ENCODE measurements at places on chromosomes 6 and 20. TPM values are rescaled to one million over a fixed set of nuclear protein-coding genes. Genes with fewer than 3 reads are reported as not detected.

Gene SPATA25
- 3.8 TPM for total RNA-seq

Gene TCEA2
- 75.4 TPM for total RNA-seq

Gene WFDC10A
- not detected for total RNA-seq

DNA sequence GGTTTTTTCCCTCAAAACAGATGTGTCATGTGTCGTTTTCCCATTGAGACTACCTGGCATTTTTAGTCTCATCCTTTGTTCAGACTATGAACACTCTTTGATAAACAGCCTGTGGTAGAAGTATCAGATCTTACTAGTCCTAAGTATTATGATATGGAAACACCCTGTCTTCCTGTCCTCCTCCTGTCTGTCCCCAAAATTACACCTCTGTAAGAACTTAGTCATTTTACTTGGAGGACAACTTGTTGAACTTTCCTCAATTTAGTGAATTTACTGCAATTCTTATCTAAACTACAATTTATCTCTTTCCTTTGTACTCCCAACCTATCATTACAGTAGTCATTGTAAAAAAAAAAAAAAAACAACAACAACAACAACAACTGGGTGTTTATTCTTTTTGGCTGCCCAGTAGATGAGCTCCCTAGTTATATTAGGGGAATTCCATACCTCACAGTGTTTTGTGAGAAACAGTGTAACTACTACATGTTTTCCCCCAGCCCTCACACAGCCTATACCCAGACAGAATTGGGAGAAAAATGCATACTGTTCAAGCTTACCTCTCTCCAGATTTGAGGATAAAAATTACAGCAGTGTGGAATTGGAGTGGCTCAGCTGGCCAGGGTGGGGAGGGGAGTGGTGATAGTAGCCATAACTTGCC lies 18.5 kb upstream of the ERVFRD-1 start:
- H3K27ac ChIP-seq = no peak overlapping the region
- H3K4me1 ChIP-seq = no peaks in the 10 kb centered on the region
- H3K27me3 ChIP-seq = no peaks in the 10 kb centered on the region
- no peak for DNase-seq
- no peaks in the 10 kb centered on the region for H3K36me3 ChIP-seq

GRCh38 chr6:16092990-16093389 lies 35.9 kb upstream of the MYLIP start:
- H3K4me3 ChIP-seq = no peak overlapping the region
- DNase-seq = no peak
- no peaks in the 10 kb centered on the region for H3K4me1 ChIP-seq
- H3K36me3 ChIP-seq = no peaks in the 10 kb centered on the region
- H3K27me3 ChIP-seq = no peaks in the 10 kb centered on the region

Gene CALHM6
- not detected for total RNA-seq

Gene HLA-DQA1
- total RNA-seq = 31.1 TPM

Gene OR2J3
- not detected for total RNA-seq

Gene MRPL18
- total RNA-seq = 23.5 TPM

GRCh38 chr6:38750968-38751615 lies 36.0 kb downstream of the DNAH8 start:
- no peak overlapping the region for H3K4me3 ChIP-seq
- no peak overlapping the region for H3K27ac ChIP-seq
- no peaks in the 10 kb centered on the region for H3K4me1 ChIP-seq
- no peaks in the 10 kb centered on the region for H3K36me3 ChIP-seq
- H3K27me3 ChIP-seq = no peaks in the 10 kb centered on the region
- no peak for DNase-seq

GRCh38 chr6:15793288-15793687 lies 130.5 kb upstream of the DTNBP1 start:
- no peaks in the 10 kb centered on the region for H3K4me1 ChIP-seq
- H3K36me3 ChIP-seq = no peaks in the 10 kb centered on the region

DNA sequence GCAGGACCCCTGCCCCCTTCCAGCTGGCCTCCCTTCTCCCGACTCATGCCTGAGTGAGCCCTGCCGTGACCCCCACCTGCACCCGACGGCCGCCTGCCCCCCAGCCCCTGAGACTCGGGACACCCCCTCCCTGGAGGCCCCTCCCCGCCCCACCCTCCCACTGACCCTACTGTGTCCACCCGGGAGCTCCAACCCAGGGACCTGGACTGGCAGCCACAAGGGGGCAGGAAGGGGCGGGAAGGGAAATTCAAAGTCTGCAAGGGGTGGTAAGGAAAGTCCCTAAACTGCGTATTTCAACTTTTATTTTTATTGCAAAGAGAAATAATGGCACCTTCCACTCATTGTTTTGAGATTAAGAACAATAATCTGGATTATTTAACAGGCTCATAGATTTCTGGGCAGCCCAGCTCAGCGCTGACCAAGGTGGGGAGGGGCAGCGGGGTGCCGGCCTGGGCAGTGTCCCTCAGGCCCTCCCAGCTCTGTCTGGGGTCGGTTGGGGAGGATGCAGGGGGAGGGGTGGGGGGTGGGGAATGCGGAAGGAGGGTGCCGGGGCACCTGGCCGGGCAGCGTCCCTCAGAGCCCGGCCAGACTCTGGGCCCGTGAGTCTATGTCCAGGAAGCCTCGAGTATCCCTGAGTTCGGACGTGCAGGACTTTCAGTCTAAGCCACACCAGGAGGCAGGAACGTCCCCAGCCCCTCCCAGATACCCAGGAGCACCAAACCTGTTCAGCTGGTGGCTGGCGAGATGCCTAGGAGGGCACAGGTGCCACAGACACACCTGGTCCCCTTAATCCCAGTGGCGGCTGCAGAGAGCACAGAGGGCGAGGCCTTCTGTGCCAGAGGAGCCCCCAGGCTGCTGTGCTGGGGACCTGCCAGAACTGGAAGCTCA lies 1.3 kb upstream of the PTK6 start:
- no peak for DNase-seq
- H3K4me3 ChIP-seq = no peak overlapping the region
- no peak overlapping the region for H3K27ac ChIP-seq
- H3K36me3 ChIP-seq = no peaks in the 10 kb centered on the region

Gene TCF21
- total RNA-seq = 1.5 TPM

DNA sequence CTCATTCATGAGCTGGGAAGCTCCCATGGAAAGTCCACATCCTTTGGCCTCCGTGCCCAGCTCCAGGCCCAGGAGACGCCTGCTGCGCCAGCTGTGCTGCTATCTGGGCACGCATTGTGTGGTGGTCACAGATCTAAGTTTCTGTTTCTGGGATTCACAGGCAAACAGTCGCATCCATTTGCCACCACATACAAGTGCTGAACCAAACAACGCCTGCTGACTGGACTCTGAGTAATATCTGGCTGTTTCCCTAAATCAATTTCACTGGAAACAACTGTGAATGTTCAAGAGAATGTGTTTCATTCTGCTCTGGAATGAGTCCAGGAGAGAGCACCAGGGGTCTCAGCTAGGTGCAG lies 45.5 kb downstream of the IRF4 start:
- no peaks in the 10 kb centered on the region for H3K27me3 ChIP-seq
- no peaks in the 10 kb centered on the region for H3K36me3 ChIP-seq
- H3K4me3 ChIP-seq = no peak overlapping the region

Gene DDX43
- total RNA-seq = 0.43 TPM

- H3K27ac ChIP-seq = no peak overlapping the region
- H3K4me1 ChIP-seq = no peaks in the 10 kb centered on the region
- H3K4me3 ChIP-seq = no peak overlapping the region
- H3K36me3 ChIP-seq = no peaks in the 10 kb centered on the region
- H3K27me3 ChIP-seq = no peaks in the 10 kb centered on the region
Measured at GRCh38 chr6:145003145-145003544, 718.0 kb downstream of the UTRN start.

DNA sequence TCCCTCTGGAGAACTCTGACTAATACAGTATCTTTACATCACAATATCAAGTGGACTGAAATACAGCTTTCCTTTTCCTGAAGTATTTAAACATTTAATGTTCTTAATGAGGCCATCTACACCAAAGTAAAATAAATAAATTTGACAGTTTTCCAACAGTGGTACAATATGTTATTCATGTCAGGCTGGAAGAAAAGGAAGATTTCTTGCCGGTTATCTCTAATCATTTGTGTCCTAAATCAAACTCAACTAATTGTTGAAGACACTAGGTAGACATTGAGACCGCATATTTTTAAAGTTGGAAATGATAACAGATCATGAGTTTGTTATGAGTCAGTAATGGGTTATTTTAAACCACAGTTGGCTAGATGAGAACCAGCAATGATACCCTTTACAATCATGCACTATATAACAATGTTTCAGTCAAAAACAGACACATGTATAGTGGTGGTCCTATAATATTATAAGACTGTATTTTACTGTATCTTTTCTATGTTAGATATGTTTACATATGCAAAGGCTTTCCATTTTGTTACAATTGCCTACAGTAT lies 241.6 kb downstream of the LMBRD1 start:
- H3K4me1 ChIP-seq = no peaks in the 10 kb centered on the region
- no peaks in the 10 kb centered on the region for H3K27me3 ChIP-seq
- no peaks in the 10 kb centered on the region for H3K36me3 ChIP-seq
- DNase-seq = no peak
- H3K27ac ChIP-seq = no peak overlapping the region

GRCh38 chr20:57317789-57318371 lies 11.7 kb upstream of the SPO11 start:
- no peaks in the 10 kb centered on the region for H3K4me1 ChIP-seq
- no peak for DNase-seq
- no peak overlapping the region for H3K27ac ChIP-seq
- no peaks in the 10 kb centered on the region for H3K36me3 ChIP-seq
- no peak overlapping the region for H3K4me3 ChIP-seq
- H3K27me3 ChIP-seq = no peaks in the 10 kb centered on the region

Gene DSN1
- 0.29 TPM for total RNA-seq

DNA sequence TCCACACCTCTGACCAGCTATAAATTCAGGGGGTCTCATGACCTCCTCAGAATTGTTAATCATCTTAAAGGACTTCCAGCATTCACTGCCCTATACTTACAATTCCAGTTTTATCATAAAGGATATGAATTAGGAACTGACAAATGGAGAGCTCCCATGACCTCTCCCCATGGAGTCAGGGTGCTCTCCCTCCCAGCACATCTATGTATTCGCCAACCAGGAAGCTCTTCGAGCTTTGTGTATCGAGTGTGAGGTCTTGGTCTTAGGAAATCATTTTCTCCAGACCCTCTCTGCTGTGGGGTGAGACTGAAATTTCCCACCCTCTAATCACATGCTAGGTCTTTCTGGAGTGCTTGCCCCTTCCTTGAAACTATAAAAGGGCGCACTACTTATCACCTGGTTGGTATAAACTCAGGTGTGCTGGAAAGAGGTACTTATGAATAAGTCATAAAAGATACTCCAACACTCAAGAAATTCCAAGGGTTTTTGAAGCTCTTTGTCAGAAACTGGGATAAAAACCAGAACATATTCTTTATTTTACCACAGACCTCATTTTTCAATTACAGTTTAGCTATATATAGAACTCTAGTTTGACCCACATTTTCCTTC lies 238.4 kb upstream of the OPRM1 start:
- H3K36me3 ChIP-seq = no peaks in the 10 kb centered on the region
- H3K4me1 ChIP-seq = no peaks in the 10 kb centered on the region

Gene GMEB2
- total RNA-seq = 13.4 TPM

Gene DNAH8
- not detected for total RNA-seq

Gene TRIM26
- 38.1 TPM for total RNA-seq

Gene JAG1
- 53.8 TPM for total RNA-seq

Gene MEI4
- not detected for total RNA-seq

Gene TFAP2D
- not detected for total RNA-seq

GRCh38 chr20:44800391-44801046 lies 9.8 kb downstream of the RIMS4 start:
- H3K27ac ChIP-seq = no peak overlapping the region
- H3K36me3 ChIP-seq = no peaks in the 10 kb centered on the region
- H3K4me3 ChIP-seq = no peak overlapping the region
- H3K27me3 ChIP-seq = no peaks in the 10 kb centered on the region

Gene IL17A
- total RNA-seq = not detected

Gene TMEM30A
- total RNA-seq = 194 TPM

DNA sequence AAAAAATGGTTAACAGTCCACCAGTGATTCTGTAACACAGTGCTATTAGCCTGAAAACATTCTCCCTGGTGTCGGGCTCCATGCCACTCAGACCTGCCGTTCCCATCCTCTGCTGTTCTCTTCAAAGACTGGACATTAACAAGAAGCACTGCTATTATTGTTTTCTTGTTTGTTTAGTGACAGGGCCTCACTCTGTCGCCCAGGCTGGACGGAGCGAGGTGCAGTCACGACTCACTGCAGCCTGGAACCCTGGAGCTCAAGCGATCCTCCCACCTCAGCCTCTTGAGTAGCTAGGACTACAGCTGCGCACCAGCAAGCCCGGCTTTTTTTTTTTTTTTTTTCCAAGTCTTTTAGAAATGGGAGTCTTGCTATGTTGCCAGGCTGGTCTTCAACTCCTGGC lies 9.6 kb downstream of the RMND1 start:
- DNase-seq = no peak
- H3K27ac ChIP-seq = no peak overlapping the region
- H3K4me3 ChIP-seq = no peak overlapping the region
- no peaks in the 10 kb centered on the region for H3K36me3 ChIP-seq

- H3K4me3 ChIP-seq = no peak overlapping the region
- H3K27ac ChIP-seq = peak overlapping the region; percentile 24
- no peaks in the 10 kb centered on the region for H3K36me3 ChIP-seq
- H3K27me3 ChIP-seq = no peaks in the 10 kb centered on the region
- DNase-seq = no peak
Measured at GRCh38 chr6:111721753-111722154, 116.1 kb upstream of the TRAF3IP2 start.

Gene VIP
- total RNA-seq = 0.77 TPM

GRCh38 chr6:142374091-142374770 lies 72.4 kb downstream of the ADGRG6 start:
- DNase-seq = no peak
- H3K36me3 ChIP-seq = no peaks in the 10 kb centered on the region
- no peaks in the 10 kb centered on the region for H3K27me3 ChIP-seq
- H3K4me1 ChIP-seq = no peaks in the 10 kb centered on the region
- H3K27ac ChIP-seq = no peak overlapping the region
- no peak overlapping the region for H3K4me3 ChIP-seq

GRCh38 chr20:62888910-62889309 lies 27.3 kb upstream of the TCFL5 start:
- no peaks in the 10 kb centered on the region for H3K27me3 ChIP-seq
- no peak overlapping the region for H3K4me3 ChIP-seq
- H3K36me3 ChIP-seq = no peaks in the 10 kb centered on the region
- H3K4me1 ChIP-seq = no peaks in the 10 kb centered on the region
- DNase-seq = no peak

DNA sequence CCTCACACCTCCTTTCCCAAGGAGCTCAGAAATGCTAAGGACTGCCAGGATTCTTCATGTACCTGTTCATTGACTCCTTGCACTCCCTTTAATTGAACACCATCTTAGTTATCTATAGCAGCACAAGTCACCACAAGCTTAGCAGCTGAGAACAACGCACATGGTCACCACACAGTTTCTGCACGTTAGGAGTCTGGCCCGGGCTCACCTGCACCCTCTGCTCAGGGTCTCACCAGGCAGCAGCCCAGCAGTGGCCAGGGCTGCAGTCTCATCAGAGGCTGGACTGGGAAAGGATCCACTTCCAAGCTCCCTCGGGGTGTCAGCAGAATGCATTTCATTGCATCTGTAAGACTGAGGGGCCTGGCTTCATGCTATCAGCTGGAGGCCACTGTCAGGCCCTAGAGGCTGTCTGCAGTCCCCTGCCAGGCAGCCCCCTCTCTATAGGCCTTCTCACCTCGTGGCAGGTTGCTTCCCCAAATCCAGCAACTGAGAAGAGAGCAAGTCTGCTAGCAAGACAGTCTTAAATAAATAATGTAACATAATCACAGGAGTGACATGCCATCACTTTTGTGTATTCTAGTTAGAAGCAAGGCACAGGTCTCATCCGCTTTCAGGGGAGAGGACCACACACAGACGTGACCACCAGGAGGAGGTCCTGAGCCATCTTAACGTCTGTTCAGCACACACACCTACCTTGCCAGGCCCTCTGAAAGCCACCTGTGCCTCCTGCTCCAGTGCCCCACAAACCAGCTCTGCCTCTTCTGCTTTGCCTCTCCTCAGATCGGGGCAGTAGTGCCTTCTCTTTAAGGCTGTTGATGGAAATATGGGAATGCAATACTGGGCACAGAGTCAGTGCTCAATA lies 165.2 kb upstream of the CST7 start:
- no peak for DNase-seq
- no peak overlapping the region for H3K4me3 ChIP-seq
- no peak overlapping the region for H3K27ac ChIP-seq
